ENCODE measurements at places on chromosomes 12 and 14.

DNA sequence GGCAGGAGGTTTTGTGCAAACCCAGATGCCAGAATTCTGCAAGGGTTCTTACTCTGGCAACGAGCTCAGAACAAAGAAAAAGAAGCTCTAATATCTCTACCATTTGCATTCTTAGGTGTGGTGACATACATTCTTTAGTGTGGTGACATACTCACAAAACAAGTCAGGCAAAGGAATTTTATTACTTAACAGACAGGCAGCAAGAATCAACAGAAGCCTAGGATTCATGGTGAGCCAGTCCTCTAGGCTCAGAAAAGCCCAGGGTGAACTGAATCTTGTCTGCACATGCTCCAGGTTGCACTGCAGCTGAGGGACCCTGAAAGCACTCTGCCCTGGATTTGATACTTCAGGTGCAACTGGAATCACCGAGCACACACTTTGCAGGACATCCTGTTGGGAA is 122.4 kb upstream of the PTPRQ start:
- no peak for DNase-seq

DNA sequence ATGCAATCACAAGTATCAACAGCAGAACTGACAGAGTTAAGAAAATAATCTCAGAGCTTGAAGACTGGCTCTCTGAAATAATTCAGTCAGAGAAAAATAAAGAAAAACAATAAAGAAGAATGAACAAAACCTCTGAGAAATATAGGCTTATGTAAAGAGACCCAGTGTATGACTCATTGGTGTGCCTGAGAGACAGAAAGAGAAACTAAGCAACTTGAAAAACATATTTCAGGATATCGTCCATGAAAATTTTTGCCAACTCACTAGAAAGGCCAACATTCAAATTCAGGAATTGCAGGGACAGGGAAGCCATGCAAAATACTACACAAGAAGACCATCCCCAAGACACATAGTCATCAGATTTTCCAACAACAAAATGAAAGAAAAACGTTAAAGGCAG is 56.2 kb downstream of the APOBEC1 start:
- DNase-seq, result no peak

DNA sequence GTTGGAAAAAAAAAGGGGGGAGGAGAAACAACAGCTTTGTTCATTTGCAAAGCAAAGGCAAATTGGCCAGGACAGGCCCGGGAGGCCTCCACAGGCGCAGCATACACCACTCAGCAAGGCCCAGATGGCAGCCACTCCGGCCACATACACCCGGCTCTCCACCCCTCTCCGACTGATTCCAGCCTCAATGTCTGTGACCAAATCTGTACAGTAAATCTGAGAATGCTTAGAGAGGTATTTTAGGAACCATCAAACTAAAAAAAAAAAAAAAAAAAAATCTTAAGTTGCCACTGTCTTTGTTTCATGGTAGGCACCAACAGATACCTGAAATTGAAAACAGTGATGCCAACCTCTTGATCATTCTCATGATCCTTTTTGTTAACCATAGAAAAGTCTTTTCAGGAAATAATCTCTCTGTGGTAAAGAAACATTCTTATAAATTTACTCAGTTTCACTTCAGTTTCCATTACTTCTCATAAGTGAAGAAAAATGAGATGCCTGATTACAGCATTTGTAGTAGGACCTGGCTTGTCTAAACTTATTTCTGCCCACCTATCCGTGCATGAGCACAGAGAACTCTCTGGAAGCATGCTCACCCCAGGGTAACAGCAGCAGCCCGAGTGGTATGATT is 20.2 kb downstream of the VPS37B start:
- no peak for DNase-seq

DNA sequence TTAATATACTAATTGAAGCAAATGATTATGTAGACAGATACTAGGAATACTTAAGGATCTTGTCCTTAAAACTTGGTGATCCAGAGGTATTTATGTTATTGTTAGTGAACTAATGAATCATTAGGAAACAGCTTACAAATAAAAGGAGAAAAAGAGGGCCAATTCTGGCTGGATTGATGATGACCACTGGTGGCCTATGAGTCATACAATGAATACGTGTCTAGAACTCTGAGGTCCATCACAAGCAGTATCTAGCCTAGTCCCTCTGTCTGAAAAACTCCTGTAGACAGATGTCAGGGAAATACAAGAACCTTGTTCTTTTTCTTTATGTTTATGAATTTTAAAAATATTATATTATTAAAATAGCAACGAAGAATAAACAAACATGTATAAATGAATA is 51.7 kb upstream of the RTL1 start:
- DNase-seq, result no peak

- DNase-seq, result no peak
Observed at GRCh38 chr14:83196236-83196635, 1662.6 kb upstream of the SEL1L start.

- no peak for DNase-seq
Observed at GRCh38 chr12:46402941-46403718, 30.6 kb upstream of the SLC38A2 start.

DNA sequence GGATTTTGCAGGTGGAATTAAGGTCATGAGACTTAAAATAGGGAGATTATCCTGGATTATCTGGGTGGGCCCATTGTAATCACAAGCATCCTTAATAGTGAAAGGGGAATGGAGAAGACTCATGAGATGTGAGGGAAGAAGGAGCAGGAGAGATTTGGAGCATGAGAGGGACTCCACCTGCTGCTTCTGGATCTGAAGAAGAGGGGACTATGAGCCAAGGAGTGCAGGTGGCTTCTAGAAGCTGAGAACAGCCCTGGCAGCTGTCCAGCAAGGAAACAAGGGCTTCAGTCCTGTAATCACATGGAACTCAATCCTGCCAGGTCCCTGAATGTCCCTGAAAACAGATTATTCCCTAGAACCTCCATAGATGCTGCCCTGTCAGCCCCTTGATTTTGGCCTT is 67.8 kb downstream of the PELI2 start:
- no peak for DNase-seq

DNA sequence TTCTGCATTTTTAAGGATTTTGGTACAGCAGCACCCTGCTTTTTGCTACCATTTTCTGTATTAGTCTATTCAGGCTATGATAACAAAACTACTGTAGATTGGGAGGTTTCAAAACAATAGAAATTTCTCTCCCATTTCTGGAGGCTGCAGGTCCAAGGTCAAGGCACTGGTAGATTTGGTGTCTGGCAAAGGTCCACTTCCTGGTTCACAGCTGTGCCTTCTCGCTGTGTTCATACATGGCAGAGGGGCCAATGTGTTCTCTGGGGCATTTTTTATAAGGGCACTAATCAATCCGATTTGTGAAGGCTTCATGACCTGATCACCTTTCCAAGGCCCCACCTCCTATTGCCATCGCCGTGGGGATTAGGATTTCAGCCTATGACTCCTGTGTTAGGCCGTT is 268.1 kb upstream of the RTL1 start:
- no peak for DNase-seq

GRCh38 chr12:30706476-30706875 is 10.8 kb upstream of the IPO8 start:
- DNase-seq, result no peak

GRCh38 chr12:58148405-58148804 is 207.0 kb downstream of the ATP23 start:
- no peak for DNase-seq

GRCh38 chr12:111428728-111429175 is 23.0 kb downstream of the SH2B3 start:
- DNase-seq, result no peak

DNA sequence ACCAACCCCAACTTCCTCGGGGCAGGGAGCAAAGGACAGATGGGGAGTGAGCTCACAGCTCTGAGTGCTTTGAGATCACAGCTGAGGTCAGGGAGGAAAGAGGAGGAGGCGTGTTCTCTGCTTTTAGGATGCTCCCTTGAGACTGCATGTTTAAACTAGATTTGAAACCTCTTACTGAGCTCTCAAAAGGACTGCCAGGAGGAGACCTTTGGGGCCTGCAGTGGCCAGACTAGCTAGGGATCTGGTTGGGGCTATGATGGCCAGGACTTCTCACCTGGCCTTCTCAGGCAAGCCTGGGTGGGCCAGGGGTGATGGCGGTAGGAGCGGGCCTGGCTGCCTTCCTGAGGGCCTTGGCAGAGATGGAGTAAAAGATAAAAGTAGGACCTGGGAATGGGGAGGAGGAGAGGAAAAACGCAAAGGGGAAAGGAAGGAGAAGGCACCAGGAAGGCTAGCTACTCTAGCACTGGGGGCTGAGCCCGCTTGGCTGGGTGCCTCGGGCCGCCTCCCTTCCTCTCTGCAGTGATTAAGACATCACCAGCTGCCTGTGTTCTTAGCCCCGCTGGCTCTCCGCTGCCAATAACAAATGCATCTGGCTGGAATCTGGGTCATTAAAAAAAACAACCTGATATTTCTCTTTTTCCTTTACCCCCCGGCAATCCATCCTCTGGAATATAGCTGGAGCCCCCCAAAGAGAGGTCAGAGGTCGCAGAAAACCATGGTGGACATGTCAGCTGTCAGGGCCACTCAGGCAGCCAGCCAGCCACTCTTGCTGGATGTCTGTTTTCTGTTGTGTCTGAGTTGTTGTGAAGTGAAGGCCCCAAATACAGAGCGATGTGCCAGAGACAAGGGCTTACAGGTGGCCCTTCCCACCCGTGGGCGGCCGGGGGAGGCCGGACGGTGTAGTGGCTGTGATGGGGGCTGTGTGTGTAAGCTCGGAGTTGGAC is 141.3 kb downstream of the TSPAN9 start:
- no peak for DNase-seq

DNA sequence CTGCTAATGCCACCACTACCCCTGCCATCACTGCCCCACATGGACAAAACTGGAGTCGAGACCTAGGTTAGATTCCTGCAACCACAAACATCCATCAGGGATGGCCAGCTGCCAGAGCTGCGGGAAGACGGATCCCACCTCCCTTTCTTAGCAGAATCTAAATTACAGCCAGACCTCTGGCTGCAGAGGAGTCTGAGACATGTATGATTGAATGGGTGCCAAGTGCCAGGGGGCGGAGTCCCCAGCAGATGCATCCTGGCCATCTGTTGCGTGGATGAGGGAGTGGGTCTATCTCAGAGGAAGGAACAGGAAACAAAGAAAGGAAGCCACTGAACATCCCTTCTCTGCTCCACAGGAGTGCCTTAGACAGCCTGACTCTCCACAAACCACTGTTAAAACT is 7.1 kb upstream of the OAS2 start:
- no peak for DNase-seq

- no peak for DNase-seq
Observed at GRCh38 chr12:116821291-116821690, 60.0 kb downstream of the HRK start.

DNA sequence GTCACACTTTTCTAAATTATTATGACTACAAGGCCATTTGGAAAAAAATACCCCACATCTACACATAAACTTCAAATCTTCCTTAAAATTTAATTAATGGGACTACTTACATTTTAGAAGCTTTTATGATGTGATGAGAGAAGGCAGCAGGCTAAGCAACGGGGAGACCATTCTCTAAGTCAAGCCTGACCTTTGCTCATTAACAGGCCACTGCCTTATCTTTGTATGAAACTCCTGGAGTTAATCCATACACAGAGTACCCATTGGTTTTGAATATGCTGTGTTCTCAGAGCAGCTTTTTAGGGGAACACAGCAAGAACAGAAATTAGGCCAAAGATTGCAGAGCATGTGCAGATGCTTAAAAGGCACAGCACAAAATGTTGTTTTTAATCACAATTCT is 35.5 kb upstream of the LRIG3 start:
- DNase-seq, result no peak

- DNase-seq, result no peak
Observed at GRCh38 chr12:78406828-78407227, 457.7 kb upstream of the SYT1 start.

GRCh38 chr12:22981711-22982110 is 356.7 kb downstream of the ETNK1 start:
- DNase-seq, result no peak

DNA sequence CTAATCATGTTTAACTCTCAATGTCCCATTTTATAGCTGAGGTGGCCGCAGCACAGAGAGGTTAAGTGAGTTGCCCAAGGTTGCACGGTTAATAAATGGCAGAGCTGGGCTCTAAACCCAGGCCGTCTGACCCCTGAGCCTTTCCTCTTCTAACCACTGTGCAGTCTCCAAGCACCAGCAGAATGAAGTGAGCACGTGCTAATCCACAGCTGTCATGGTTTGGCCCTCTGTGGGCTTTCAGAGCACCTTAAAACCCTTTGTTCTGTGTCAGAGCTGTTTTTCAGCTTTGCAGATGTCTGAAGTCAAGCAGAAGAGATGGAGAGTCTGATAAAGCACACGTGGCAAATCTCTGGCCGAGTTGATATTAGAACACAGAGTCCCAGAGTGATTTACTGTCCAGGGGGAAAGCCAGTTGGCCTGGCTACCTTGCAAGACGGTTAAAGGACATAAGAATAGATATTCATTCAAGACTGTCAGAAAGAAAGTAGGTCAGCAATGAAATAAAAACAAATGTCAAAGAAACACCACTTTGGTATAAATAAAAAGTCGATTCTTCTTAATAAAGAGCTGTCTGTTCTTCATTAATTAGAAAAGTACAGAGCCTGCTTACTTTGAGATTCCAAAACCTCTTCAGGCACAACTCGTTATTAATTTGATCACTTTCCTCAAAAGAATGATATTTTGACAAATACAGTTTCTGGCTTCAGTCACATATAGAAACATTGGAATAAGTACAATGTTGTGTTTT is 107.3 kb downstream of the CRADD start:
- no peak for DNase-seq

GRCh38 chr12:68001486-68002466 is 12.5 kb downstream of the IFNG-AS1 start:
- no peak for DNase-seq

GRCh38 chr12:6273541-6274230 is 36.8 kb upstream of the PLEKHG6 start:
- no peak for DNase-seq

GRCh38 chr12:1102791-1103450 is 111.9 kb downstream of the ERC1 start:
- no peak for DNase-seq

- no peak for DNase-seq
Observed at GRCh38 chr14:35248476-35248788, 43.8 kb upstream of the PSMA6 start.

DNA sequence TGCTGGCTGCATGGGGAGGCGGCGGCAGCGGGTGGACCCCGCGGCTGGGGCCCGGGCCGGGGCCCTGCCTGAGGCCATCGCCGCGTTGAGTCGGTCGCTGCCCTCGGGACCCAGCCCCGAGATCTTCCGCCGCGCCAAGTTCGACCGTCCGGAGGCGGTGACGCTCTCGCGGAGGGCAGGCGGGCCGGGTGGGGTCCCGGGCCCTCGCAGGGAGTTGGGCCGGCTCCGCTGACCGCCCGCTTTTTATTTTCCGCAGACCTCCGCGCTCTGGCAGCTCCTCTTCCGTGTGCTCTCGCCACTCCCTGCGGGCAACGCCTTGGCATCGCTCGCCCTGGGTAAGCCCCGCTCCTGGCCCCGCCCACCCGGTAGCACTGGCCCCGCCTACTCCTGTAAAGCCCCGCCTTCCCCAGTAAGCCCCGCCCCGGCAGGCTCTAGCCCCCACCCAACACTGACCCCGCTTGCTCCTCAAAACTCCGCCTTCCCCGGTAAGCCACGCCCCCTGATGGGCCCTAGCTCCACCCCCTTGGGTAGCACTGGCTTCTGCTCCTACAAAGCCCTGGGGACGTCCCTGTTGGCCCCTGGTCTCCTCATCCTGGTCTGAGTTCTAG is 424 bp downstream of the TEDC1 start:
- DNase-seq, result peak; percentile 81
